ENCODE measurements at places on chromosomes 6 and 20.

DNA sequence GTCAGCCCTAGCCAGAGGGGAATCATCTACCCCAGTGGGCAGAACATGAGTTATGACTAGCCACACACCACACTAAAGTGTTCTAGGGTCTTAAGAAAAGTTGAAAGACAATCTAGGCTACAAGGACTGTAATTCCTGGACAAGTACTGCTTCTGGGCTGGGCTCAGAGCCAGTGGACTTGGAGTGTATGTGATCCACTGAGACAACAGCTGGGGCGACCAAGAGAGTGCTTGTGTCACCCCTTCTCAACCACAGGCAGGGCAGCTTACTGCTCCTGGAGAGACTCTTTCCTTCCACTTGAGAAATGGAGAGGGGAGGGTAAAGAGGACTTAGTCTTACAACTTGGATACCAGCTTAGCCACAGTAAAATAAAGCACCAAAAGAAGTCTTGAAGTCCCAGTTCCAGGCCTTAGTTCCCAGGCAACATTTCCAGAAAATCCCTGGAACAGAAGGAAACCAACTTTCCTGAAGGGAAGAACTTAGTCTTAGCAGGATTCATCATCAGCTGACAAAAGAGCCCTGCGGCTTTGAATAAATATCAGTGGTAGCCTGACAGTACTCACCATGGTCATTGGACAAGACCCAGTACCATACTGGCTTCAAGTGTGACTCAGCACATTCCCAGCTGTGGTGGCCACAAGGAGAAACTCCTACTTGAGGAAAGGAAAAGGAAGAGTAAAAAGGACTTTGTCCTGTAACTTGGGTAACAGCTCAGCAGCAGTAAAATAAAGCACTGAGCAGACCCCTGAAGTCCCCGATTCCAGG lies 355.1 kb upstream of the ADGRB3 start:
- no peak for DNase-seq

- DNase-seq, result peak; percentile 44
Observed at GRCh38 chr20:33229843-33230242, 6.0 kb upstream of the BPIFA1 start.

- DNase-seq, result no peak
Observed at GRCh38 chr6:16512544-16513290, 248.5 kb downstream of the ATXN1 start.

DNA sequence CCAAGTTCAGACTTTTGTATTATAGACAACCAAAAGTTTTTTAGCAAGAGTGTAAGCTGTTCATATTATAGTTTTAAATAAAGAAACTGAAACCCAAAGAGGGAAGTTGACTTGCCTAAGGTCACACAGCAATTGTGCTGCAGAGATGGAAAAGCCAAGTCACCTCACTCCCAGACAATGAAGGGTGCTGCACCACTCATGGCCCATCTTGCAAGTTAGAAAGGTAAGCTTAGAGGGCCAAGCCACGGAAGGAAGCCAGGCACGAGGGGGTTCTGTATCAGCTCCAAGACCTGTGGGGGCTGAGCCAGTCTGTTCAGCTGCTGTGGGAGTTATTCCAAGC lies 860 bp downstream of the DEFB124 start:
- DNase-seq, result no peak
